ENCODE measurements at places on chromosomes 7 and 10.

DNA sequence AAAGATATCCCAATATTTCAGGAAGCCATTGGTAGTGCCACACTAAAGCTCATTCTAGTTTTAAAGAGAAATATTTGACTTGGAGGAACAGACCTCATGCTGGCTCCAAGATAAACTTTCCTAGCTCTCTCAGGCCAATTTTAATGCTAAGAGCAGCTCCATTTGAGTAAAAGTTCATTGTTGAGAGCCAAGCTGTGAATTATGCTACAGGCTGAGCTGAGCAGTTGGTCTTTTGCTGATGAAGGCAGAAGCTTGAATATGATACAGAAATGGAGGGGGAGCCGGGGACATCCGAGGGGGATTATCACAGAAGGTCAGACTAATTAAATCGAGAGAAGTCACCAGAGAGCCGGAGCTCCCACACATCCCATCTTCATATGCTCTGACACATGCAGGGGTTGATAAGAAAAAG lies 175.7 kb upstream of the AUTS2 start:
- no peak for DNase-seq

DNA sequence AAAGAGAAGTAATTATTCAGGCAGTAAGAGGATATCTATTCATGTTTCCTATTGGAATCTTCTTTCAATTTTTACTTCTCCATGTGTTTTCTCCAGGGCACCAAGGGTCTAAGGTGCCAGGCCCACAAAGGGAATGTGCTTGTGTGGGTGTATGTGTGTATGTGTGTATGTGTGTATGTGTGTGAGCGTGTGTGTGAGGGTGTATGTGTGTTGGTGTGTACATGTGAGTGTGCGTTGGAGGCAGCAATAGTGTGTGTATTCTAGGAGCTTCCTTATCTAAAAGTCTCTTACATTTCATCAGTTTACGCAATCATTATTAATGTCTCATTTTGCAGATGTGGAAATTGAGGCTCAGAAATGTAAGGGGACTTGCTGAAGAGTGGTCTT lies 28.3 kb downstream of the RAMP3 start:
- no peak for DNase-seq

GRCh38 chr7:44211126-44211675 lies 10.4 kb downstream of the YKT6 start:
- no peak for DNase-seq

DNA sequence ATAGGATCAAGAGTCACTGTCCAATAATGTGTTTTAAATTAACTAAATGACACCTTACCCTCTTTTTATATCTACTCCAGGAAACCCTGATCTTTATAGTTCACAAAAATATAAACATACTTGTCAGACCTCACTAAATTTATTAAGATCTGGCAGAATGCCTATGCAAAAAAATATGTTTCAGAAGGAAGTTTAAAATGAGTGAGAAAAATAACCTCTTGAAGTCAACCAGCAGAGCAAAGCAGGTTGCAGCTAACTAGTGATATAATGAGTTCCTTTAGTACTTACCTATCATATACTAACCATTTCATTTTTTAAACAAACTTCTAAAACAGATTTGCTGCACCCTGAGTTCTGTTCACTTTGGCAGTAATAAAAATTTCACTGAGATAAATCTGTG lies 14.0 kb upstream of the HGF start:
- DNase-seq: no peak

GRCh38 chr10:133422223-133422806 lies 2.1 kb downstream of the SPRN start:
- no peak for DNase-seq

DNA sequence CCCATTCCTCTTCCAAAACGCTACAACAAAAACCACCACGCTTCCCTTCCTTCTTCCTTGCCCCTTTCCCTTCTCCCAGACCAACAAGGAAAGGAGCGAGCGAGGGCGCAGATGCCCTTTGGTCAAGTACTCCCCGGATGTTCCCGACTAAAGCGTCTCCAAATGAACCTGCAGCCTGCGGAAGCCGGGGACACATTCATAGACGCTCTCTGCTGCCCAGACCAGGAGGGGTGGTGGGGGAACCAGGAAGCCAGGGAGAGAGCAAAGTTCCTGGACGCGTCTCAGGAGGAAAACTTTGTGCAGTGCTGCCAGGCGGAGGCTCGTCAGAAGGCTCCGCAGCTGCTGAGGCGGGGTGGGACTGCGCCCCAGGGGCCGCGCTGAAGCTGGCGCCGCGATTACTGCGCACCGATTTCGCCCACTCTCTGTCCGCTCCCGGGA lies 754 bp downstream of the SEMA3D start:
- DNase-seq: no peak

GRCh38 chr7:44639671-44640321 lies 33.4 kb downstream of the OGDH start:
- no peak for DNase-seq

GRCh38 chr10:78871796-78872195 lies 197.0 kb upstream of the ZMIZ1 start:
- DNase-seq: no peak

- no peak for DNase-seq
Measured at GRCh38 chr10:18319628-18320027, 179.4 kb downstream of the CACNB2 start.

GRCh38 chr10:120593693-120594092 lies 136.7 kb downstream of the PLPP4 start:
- no peak for DNase-seq

- DNase-seq: no peak
Measured at GRCh38 chr10:113958631-113959382, 84.9 kb upstream of the ADRB1 start.

DNA sequence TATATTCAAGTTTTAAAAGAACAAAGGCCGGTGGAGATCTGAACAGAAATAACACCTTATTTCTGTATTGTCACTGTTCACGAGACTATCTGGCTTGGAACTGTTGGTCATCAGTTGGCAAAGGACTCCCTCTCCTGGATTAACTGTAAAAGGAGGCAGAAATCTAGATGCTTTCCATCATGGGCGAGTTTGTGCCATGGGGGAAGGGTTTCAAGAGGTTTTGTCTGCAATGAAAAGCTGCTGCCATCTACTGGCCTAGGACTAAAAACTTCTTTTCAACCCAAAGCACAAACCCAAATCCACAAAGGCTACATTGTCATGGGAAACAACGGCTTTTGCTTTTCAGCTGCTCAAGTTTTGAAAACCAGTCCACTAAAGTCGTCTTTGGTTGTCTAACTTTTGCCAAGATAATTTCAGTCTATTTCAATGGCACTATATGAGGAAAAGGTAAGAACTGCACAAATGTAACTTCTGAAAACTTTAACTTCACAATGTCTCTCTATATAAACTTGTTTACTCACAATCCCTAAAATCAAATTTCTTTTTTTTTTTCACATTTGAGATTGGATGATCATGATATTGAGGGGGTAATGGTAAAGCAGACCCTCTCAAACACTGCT lies 196.8 kb downstream of the SKAP2 start:
- DNase-seq: peak; percentile 0

DNA sequence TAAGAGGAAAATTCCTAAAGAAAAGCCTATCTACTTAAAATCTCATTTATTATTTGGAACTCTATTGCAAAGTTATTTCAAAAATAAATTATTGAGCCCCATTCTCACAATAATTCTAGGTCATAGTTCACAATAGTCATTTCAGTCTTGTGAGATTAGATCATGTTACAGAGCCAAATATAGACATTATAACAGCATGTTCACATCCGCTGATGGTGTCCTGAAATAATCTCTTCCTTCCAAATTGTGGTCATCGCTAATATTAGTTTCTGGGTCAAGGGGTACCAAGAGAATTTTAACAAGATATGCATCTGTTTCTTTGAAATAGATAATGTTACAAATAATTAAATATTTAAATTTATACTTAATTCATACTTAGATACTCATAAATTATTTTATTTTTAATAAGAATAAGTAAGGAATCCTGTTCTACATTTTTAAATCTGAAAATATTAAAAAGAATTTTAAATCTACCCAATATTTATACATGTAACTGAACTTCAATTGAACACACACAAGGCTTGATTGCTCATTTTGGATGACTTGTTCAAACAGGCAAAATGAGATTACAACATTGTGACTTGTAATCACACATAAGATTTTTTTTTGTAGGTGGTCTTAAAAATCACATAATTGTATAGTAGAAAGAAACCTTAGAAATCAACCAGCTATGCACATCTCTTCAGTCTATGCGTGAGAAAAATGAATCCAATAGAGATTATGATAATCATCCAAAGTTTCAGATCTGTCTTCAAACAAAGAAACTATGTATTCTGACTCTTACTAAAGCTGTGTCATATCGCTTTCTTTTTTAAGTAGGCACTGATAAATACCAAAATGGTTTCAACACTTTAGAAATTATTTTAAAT lies 13.1 kb downstream of the GNAT3 start:
- DNase-seq: no peak

- DNase-seq: no peak
Measured at GRCh38 chr7:77867537-77867865, 68.9 kb downstream of the PHTF2 start.

DNA sequence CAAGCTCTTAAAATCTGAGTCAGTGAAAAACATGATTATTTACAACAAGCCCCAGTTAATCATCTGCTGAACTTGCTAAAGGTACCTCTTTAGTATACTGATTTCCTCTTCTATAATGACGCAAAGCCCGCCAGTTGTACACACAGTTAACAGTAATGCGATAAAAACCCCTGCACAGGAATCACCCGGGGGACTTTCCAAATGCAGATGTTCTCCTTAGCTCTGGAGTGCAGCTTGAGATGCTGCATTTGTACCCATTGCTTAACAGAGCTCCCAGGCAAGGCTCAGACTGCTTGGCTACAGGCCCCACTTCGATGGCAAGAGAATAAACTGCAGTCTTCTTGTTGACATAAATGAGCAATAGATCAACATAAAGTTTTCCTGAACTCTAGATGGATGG lies 279.6 kb upstream of the HGF start:
- no peak for DNase-seq

Data from activated T-helper 9 cell treated with anti-CD3 and anti-CD28 coated beads, Interleukin-2, amount 50 U/mL, for 16 hours (primary cell).